ENCODE measurements at places on chromosomes 16 and 17.

GRCh38 chr17:82232876-82233785, 4.3 kb downstream of the SLC16A3 start:
- no peak for DNase-seq

DNA sequence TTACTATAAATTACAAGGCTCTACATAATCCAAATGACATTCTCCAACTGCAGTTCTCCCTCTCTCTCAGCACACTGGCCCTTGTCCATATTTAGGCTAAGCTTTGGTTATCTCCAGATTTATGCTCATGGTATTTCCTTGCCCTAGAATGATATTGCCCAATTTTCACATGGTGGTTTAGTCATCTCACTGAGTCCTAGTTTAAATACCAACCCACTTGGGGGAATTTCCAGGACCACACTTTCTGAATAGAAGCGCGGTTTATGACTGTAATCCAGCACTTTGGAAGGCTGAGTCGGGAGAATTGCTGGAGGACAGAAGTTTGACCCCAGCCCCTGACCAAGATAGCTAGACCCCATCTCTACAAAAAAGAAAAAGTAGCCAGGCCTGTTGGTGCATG, 280.1 kb upstream of the MON1B start:
- DNase-seq = no peak

GRCh38 chr17:77489239-77489892, 348.6 kb downstream of the SEC14L1 start:
- DNase-seq = no peak

DNA sequence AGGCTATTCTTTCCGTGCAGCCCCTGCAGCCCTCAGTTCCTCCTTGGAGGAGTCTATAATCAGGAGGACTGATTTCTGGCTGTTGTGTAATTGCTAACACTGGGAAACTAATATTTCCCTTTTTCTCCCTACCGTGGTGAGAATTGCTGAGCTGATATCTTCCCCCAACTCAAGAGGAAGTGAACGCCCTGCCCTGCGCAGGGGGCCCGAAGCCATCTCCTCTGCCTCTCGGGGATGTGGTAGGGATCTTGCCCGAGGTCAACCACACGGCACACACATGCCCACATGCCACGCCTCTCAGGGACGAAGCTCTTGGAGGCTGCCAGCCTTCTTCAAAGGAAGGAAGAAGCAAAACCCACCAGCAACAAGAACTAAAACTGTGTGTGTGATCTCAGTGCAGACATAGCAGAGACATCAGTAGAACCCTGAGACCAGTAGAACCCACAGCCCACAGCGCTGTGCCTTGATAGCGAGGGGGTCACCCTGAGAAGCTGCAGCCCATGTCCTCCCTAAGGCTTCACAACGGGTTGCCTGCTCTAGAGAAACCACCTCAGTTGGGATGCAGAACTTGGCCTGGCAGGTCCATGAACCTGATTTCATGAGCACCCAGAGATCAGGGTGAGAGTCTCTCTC, 8.9 kb upstream of the ULK2 start:
- DNase-seq = no peak

GRCh38 chr16:31072540-31073141, 1.4 kb downstream of the ZNF668 start:
- peak; percentile 25 for DNase-seq

GRCh38 chr17:17922070-17922614, 50.1 kb downstream of the TOM1L2 start:
- no peak for DNase-seq

All from NCI-H345 (cell line).